CD4-positive, alpha-beta T cell treated with Interleukin-15 for 1 hour (primary cell): ENCODE measurements at places on chromosomes 3 and 15.

- no peak for DNase-seq
Observed at GRCh38 chr3:176633511-176633910, 563.8 kb downstream of the TBL1XR1 start.

DNA sequence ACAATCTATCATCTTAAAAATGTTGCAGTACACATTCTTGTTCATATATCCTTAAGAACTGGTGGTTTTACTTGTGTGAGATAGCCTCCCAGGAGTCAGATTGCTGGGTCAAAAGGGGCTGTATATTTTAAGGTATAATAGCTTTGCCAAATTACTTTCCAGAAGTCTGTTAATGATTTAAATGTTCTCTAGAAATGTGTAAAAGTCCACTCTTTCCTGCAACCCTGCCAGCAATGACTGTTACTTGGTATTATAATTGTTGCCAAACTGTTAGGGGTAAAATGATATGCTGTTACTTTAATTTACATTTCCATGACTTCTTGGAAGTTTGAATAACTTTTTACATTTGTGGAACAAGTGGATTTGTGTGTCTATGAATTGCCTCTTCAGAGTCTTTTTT lies 170.8 kb downstream of the SLC9A9 start:
- no peak for DNase-seq

DNA sequence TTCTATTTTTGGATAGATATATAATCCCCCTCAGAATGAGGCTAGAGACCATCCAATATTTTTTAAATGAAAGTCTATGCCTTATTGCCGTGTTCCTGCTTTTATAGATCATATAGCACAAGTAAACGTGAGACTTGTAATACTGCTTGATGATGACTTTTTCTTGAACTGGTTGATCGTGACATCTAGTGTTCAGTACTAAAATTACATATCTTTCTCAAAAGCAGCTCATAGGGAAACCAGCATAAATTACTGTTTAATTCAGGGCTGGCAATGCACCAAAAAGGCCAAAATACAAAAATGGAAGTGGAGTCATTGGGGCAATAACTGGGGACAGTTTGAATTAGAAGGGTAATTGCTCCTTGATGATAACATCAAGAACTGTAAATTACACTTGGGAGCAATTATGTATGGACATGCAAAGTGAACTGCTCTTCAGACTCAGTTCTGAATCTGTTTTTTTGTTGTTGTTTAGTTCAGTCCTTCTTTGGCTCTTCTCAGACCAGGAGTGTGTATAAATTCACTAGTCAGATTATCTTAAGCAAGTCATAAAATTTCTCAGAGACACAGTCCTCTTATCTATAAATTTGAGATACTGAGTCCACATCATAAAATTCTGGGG lies 325.3 kb downstream of the THSD4 start:
- no peak for DNase-seq

DNA sequence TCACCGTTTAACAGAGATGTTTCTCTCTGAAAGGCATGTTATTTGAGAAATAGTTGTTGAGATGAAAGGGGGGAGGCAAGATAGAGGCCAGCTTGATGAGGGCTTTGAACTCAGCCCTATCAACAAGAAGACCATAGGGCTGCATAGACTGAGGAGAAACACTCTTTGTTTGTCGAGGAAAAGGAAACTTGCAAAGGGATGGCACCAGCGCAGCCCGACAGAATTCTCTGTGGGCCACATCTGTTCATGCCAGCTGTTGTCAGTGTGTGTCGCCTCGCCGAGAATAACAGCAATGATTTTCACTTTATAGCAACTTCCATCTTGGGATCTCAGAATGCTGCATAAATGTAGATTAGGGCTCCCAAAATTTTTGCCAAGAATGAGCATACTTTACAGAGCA lies 478.3 kb upstream of the TPRG1 start:
- no peak for DNase-seq

GRCh38 chr3:141825216-141826011 lies 51.0 kb upstream of the ATP1B3 start:
- DNase-seq, result no peak

GRCh38 chr3:119862616-119863015 lies 80.7 kb downstream of the NR1I2 start:
- no peak for DNase-seq

- no peak for DNase-seq
Observed at GRCh38 chr3:8445861-8446260, 55.8 kb upstream of the LMCD1 start.

- DNase-seq, result no peak
Observed at GRCh38 chr3:168002786-168003368, 92.8 kb downstream of the GOLIM4 start.

DNA sequence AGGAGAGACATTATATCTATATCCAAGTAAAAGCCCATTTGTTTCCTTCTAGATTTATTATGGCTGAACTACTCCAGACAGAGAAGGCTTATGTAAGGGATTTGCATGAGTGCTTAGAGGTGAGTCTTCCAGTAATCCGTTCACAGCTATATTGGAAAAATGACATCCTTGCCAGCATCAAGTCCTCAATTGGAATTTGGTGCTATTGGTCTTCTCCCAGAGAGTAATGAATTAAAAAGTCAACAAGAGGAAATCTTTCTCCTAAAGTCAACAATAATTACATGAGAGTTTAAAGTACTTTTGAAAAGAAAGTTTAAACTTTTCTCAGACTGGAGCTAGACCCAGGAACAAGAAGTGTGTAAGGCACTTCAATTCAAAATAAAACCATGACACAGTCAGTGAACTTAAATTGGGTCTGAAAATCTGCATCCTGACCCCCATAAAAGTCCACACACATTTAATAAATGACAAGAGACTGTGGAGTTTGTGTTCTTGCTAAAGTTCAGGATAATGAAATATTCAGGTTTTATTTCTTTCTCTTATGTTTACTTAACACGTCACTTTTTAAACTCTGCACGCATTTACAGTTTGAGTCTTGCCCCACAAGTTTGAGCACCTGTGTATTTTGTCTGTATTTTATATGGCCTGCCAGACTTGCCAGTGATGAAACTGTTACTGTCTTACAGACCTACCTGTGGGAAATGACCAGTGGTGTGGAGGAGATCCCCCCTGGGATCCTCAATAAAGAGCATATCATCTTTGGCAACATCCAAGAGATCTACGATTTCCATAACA lies 268.2 kb upstream of the UMPS start:
- no peak for DNase-seq

- DNase-seq, result no peak
Observed at GRCh38 chr3:189737071-189737470, 105.9 kb downstream of the TP63 start.

GRCh38 chr3:176780766-176781165 lies 416.5 kb downstream of the TBL1XR1 start:
- no peak for DNase-seq

DNA sequence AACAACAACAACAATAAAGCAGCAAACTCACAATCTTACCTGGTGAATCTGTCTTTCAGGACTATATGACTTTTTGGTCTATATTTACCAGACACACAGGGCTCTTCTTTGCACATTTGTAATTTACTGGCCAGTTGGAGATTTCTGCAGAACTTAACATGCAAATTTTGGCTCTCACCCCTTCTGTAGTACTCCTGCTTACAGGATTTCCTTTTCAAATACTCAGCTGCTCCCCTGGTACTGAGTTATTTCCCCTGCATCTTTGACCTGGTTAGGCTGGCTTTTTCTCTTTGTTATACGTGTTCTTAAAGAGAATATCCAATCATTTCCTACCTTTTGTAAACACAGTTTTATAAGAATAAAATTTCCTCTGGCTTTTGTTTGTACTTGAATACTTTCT lies 228.0 kb downstream of the MBNL1 start:
- no peak for DNase-seq

DNA sequence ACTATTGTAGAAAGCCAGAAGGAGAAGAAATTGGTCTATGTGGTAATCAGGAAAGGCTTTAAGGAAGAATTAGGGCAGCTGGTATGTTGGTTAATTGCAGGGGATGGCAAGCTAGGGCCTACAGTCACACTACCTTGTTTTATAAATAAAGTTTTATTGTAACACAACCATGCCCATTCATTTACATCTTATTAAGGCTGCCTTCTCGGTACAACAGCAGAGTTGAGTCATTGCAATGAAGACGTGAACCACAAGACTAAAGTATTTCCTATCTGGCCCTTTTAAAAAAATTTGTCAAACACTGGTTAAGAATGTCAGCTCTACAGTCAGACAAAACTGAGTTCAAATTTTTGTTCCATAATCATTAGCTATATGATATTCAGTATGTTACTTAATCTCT lies 8.3 kb downstream of the SERPINI1 start:
- DNase-seq, result no peak

DNA sequence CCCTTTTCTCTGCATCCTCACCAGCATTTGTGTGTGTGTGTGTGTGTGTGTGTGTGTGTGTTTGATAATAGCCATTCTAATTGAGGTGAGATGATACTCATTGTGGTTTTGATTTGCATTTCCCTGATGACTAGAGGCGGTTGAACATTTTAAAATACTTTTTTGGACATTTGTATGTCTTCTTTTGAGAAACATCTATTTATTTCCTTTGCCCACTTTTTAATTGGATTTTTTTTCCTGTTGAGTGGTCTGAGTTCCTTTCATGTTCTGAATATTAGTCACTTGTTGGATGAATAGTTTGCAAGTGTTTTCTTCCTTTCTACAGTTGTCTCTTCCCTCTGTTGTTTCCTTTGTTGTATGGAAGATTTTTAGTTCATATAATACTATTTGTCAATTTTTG lies 54.3 kb upstream of the THSD4 start:
- DNase-seq, result no peak

GRCh38 chr3:15948388-15948787 lies 150.6 kb upstream of the ANKRD28 start:
- DNase-seq, result no peak

- no peak for DNase-seq
Observed at GRCh38 chr3:140249188-140249587, 314.2 kb downstream of the CLSTN2 start.

- peak; percentile 96 for DNase-seq
Observed at GRCh38 chr3:157088601-157089454, 71.1 kb downstream of the CCNL1 start.

- DNase-seq, result no peak
Observed at GRCh38 chr3:154540950-154541604, 111.1 kb upstream of the GPR149 start.

DNA sequence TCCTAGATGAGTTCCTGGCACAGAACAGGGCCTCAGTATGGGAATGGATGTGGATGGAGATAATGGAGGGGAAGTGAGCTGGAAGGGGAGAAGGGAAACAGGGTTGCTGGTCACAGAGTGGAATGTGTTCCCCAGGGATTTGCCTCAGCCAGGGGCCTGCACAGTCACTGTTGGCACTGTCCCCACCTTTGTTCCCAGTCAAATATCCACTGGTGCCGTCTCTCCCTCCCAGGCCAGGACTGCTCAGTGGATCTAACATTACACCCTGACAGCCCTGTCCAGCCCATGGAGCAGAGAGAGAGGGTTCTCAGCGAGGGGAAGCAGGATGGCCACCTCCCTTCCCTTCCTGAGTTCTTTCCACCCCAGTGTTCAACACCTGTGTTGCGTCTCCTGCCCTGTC lies 1.5 kb upstream of the PPP1R2 start:
- DNase-seq, result no peak

GRCh38 chr3:158735296-158736033 lies 3.2 kb upstream of the RARRES1 start:
- DNase-seq, result no peak

GRCh38 chr3:176579711-176580185 lies 617.5 kb downstream of the TBL1XR1 start:
- DNase-seq, result no peak

GRCh38 chr3:14463330-14464140 lies 61.1 kb downstream of the SLC6A6 start:
- DNase-seq, result no peak
